EH (cell line): ENCODE measurements at places on chromosomes 3 and 15.

- DNase-seq, result no peak
Observed at GRCh38 chr3:53075743-53076140, 29.9 kb upstream of the SFMBT1 start.

DNA sequence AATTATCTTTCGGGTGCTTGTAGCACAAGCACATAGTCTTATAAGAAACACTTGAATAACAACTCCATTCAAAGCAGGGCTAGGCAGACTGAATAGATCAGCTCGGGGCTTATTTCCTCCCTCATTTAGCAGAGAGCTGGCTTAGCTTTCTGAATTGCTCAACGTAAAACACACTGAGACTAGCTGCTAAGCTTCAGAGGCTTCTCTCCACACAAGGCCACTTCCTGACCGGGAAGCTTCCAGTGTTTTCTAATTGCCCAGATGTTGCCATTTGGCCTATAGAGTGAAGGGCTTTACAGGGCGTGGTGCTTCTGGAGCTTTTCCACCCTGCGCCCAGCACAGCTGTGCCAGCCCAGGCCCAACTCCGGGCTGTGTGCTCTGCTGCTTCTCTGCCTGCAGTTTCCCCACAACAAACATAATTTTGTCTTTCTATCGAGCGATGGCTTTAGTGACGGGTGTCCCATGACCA, 16.6 kb downstream of the FAM240A start:
- peak; percentile 3 for DNase-seq

DNA sequence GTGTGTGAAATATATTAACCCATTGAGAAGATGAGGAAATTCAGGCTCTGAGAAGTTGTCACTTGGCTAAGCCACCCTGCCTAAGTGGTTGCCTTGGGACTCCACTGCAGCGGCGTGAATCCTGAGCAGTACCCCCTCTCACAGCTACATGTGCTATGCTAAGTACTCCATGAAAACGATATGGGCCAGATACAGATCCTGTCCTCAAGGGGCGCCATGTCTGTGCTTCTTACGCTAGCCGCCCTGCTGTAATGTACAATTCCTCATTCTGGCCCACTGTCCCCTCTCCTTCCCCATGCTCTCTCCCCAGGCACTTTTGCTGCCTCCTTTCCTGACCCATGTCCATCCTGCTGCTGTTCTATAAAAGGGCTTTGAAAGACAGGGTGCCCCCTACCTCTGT, 140.3 kb downstream of the FEZF2 start:
- no peak for DNase-seq

GRCh38 chr15:51924156-51925068, 47.2 kb downstream of the LEO1 start:
- DNase-seq, result no peak

DNA sequence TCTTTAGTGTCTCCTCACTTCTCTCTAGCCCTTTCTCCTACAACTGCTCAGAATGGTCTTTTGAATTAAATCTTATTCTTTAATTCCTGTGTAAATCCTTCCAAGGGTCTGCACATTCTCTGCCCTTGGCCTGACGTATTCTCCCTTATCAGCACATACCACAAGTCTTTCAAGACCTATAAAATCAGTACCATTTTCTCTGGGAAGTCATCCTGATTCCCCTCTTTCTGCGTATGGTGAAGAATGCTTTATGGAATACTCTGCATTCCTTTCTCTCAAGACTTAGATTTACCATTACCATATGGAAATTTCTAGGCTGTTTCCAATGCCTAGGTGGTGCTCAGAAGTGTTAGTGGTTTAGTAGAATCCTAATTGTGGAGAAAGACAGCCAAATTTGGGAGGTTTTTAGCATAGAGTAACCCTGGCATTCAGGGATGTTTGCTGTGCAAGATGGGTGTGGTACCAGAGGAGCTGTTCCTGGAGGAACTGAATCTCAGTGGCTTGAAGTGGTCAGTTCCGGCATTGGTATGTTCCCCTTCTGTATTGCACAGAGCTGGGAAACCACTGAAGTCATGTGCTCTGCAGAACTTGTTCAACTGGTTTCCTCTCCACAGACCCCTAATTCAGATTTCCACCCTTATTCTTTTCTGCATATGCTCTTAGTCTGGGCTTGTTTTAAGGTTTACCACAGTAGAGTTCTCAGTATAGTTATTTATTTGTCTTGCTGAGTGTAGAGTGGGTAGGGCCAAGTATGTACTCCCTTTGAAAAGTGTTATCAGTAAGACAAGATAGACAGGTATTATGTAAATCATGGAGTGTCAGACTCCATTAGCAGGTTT, 24.5 kb downstream of the IQGAP1 start:
- DNase-seq, result peak; percentile 88

- DNase-seq, result peak; percentile 9
Observed at GRCh38 chr15:53197426-53197839, 407.3 kb upstream of the ONECUT1 start.

- peak; percentile 10 for DNase-seq
Observed at GRCh38 chr3:158169091-158169491, 59.2 kb downstream of the RSRC1 start.

- DNase-seq, result no peak
Observed at GRCh38 chr3:188876370-188876769, 295.4 kb upstream of the TPRG1 start.

- peak; percentile 59 for DNase-seq
Observed at GRCh38 chr3:81684751-81685395, 76.6 kb downstream of the GBE1 start.
